ENCODE measurements at places on chromosomes 7 and 10. TPM values are rescaled to one million over a fixed set of nuclear protein-coding genes. Genes with fewer than 3 reads are reported as not detected.
A peak's percentile ranks its signal among the peaks of the same experiment; 100 is the strongest.

Gene SYT15B
- not detected for total RNA-seq

Gene ADAM22
- 10.3 TPM for total RNA-seq

- no peaks in the 10 kb centered on the region for H3K27me3 ChIP-seq
- H3K4me1 ChIP-seq: no peaks in the 10 kb centered on the region
These were observed 118.2 kb upstream of the FAM133B start for GRCh38 chr7:92708111-92709042.

Gene TCF7L2
- total RNA-seq: 14.8 TPM

DNA sequence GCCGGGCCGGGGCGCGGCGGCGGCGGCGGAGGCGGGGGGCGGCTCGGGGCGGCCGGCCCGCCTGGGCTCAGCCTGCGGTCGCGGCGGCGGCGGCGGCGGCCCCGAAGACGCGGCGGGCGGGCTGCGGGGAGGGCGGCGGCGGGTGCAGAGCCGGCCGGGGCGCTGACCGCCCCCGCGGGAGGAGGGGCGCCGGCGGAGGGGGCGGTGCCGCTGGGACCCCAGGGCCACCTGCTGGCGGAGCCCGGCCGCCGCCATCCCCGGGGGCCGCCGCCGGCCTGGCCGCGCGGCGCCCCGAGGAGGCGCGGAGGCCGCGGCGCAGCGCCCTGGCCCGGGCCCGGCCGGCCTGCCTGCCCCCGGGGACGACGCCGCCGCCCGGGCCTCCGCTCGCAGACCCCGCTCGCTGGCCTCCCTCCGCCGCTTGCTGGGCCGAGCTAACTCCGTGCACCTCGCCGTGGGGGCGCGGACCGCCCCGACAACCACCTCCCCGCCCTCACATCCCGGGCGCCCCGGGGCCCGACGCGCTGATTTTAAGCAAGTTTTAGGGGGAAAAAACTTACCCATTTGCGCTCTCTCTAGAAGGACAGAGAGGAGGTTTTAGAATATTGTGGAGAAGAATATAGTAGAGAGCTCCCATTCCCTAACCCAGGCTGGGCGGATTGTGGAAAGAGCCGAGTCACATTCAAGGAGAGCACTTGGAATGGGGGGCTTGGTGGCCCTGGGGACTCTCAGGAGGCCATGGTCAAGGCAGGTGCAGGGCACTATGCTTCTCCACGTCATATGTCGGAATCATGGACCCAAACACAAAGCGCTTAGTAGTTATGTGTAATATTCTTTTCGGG lies at the start of gene BEND7:
BEND7 (minus strand) TSS at position 140 of the 839 bp plus-strand sequence. CDS start 481 bp downstream, outside the sequence.
- peak within 1 kb of the TSS; percentile 39 for H3K27ac ChIP-seq
- H3K36me3 ChIP-seq: no peaks in the 10 kb centered on the region
- H3K4me1 ChIP-seq: peaks cover 4% of the 10 kb centered on the region
- H3K27me3 ChIP-seq: peaks cover 3% of the 10 kb centered on the region
- DNase-seq: peak; percentile 75

Gene ITGB1
- total RNA-seq: 552 TPM

- no peak overlapping the region for H3K27ac ChIP-seq
- H3K4me1 ChIP-seq: no peaks in the 10 kb centered on the region
- H3K4me3 ChIP-seq: no peak overlapping the region
- H3K27me3 ChIP-seq: no peaks in the 10 kb centered on the region
- DNase-seq: no peak
- H3K36me3 ChIP-seq: no peaks in the 10 kb centered on the region
These were observed 326.6 kb upstream of the GALNT17 start for GRCh38 chr7:70805360-70805759.

GRCh38 chr10:16986406-16987205 lies 143.0 kb downstream of the CUBN start:
- DNase-seq: no peak
- H3K4me1 ChIP-seq: peaks cover 22% of the 10 kb centered on the region
- no peaks in the 10 kb centered on the region for H3K27me3 ChIP-seq
- no peaks in the 10 kb centered on the region for H3K36me3 ChIP-seq

DNA sequence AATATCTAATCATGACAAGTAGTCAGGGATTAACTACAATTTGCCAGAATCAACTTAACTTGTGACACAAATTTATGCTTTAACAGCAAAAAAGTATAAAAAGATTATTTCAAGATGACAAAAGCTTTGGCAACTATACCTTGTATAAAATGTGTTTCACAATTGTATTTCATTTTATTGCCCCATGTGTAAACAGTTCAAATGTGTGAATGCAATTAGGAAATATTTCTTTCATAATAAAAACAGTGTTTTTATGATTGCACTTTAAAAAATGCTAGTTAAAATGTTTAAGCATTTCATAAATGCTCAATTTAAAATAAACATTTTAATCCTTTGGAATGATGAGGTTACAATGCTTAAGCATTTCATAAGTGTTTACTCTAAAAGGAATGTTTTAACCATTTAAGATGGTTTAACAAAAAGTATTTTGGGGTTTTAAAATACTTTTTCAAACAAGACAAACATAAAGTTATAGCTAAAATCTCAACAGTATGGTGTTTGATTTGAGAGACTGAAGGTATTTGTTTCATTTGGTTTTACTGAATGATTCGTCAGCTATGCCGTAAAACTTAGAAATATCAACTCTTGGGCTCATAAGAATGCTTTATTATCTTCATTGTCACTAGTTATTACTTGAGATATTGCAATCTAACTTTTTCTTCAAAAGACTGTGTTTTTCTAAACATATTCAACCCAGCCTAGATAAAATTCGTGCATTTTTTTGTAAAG lies 50.1 kb downstream of the SFTPD start:
- peaks cover under 1% of the 10 kb centered on the region for H3K27me3 ChIP-seq
- no peak overlapping the region for H3K27ac ChIP-seq
- H3K4me1 ChIP-seq: no peaks in the 10 kb centered on the region
- no peak overlapping the region for H3K4me3 ChIP-seq
